ENCODE measurements at places on chromosomes 13 and 19. TPM values are rescaled to one million over a fixed set of nuclear protein-coding genes. Genes with fewer than 3 reads are reported as not detected.

GRCh38 chr13:65347420-65348030, 1882.6 kb downstream of the PCDH9 start:
- no peak for DNase-seq

PDE4C gene
- total RNA-seq, result 0.15 TPM

GPR12 gene
- total RNA-seq, result not detected

NEK3 gene
- 2.2 TPM for total RNA-seq

GRCh38 chr19:43789029-43789428, 8.3 kb upstream of the KCNN4 start:
- DNase-seq, result peak; percentile 44

DNA sequence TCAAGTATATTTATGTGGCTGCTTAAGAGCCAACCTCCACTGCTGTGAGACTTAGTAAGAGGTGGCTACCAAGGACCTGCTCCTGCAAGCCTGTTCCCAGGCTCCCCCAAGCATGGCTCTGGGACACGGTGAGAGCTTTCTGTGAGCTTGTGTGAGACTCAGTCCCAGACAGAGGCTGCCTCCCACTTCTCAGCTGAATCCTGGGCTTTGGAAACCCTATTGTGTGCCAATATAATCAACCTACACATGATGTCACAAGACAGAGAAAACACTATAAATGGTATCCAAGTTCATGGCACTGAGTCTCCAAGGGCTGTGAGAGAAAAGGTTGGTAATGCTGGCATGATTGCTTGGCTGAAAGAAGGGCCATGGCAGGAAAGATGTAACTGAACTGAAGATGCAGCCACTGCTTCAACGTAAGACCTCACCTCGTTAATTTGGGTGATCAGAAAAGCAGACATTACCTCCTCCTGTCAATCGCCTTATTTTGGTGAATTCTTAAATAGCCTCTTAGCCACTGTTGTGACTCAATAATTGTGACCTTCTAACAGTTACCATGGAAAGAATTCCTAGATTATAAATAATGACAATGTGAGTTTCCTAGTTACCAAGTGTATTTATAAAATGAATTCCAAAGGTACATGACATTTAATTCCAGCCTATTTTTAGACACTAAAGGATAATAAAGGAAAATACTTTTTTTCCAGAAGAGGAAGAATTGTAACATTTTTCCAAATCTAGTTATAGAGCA, 332.0 kb downstream of the IRS2 start:
- DNase-seq, result peak; percentile 43

ZNF880 gene
- total RNA-seq, result 17.0 TPM
